ENCODE measurements at places on chromosomes 4 and X. TPM values are rescaled to one million over a fixed set of nuclear protein-coding genes. Genes with fewer than 3 reads are reported as not detected.

DNA sequence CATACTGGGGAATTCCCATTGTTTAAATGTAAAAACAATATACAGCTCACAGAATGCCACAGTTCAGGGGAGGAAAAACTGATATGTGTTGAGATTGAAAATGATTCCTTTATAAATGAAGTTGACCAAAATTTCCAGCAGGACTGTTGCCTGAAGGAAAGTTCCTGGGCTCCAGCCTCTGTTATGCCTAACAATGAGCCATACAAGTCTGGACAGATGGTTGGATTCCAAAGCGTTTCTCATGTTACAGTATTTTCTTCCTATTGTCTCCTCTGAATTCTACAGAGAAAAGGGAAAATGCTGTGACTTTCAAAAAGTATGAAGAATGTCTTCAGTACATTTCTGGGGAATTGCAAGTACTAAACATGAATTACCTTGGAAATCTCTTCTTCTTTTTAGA lies 73.3 kb downstream of the ALPK1 start:
- DNase-seq = no peak

DNA sequence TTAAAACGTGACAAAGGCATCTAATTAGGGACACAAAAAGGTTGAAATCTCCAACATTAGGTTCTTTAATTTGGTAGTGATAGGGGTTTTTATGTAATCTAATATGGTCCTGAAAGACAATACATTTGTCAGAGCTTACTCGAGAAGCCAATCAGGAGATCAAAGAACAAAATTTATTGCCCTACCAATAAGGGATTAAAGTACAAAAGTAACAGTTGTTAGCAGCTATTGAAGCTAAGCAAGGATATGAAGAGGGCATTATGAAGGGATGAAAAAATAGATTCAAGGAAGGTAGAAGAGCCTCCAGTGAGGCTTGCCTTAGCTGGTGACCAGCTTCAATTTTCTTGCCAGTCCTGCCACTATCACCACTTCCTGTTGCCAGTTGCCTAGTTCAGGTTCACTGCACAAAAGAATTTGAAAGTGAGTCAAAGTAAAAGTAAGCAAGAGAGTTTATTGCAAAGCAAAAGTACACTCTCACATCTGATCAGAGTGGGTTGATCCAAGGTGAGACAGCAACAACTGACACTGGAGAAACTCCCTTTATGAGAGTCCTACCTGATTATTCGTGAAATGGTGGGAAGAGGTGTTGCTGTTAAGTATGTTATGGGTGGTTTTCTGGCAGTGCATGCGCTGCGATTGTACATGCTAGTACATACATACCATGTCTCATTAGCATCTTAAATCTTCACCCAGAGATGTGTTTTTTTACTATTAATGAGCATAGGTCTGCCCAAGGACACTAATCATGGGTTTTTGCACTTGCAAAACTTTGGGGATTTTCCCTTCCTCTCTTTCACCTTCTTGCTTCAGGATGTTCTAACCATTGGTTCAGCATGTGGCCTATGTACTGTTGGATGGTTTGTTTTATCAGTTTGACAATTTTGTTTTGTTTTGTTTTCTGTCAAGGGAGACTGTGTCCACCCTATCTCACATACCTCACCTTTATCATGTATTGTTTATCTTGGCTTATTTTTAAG lies 263.2 kb upstream of the ITM2A start:
- no peak for DNase-seq

DNA sequence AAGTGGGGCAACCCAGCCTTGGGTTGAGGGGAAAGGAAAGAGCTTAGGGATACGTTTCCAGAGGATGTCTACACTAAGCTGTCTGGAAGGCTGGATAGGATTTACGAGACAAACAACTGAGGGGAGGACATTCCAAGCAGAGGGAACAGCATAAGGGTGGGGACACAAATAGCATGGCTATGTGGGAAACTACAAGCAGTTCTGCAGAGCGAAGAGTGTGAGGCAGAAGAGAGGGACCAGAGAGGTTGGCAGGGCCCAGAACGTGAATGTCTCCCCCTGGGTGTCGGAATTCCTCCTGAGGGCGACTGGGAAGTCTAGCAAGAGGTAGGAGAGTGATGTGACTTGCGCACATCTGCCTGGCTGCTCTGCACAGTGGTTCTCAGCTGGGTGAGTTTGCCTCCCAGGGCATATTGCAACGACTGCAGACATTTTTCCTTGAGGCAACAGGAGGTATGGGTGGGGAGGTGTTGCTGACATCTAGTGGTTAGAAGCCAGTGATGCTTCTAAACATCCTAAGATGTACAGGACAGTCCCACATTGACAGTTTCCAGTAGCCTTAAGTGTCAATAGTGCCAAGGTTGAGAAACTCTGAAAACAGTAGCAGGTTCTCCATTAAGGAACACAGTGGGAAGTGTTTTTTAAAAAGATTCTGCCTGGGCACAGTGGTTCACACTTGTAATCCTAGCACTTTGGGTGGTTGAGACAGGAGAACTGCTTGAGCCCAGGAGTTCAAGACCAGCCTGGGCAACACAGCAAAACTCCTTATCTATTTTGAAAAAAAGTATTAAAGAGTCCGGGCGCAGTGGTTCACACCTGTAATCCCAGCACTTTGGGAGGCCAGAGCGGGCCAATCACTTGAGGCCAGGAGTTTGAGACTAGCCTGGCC lies 9.2 kb downstream of the NDUFA1 start:
- DNase-seq = peak; percentile 43

GRCh38 chrX:132837967-132838366 lies 120.5 kb downstream of the HS6ST2 start:
- DNase-seq = no peak

DNA sequence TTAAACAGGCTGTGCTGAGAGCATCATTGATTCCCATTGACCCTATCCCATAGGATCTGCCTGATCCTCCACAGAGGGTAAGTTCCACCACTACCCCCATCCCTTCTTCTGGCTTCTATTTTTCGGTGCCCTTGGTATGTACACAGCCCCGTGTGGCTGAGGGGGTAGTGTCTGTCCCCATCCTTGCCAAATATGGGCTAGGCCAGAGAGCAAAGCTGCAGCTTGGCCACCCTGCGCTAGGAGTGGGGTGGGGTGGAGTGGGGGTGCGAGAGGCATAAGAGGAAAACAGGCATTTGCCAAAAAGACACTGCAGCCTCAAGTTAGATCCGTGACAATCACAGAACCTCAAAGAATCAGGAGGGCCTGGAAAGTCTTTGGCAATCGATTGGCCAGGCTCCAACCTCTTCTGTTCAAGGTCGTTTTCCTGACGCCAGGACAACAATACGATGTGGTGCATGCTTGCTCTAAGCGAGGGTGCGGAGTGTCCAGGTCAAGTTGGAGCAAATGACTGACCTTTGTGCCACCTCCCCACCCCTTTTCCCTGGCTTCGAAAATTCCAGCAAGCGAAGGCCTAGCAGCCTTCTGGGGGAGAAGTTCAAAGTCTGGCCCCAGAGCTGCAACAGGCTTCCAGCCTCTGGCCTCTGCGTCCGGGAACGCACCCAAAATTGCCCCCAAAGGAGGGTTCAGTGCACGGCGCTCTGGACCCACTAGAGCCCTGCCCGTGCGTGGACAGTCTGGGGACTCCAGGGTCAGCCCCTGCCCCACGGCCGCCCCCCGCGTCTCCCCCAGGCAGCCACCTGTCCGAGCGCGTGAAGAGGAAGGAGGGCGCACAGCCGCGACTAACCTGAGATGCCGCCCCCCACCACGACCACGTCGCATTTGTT lies 598 bp downstream of the MAOB start:
- DNase-seq = no peak

DNA sequence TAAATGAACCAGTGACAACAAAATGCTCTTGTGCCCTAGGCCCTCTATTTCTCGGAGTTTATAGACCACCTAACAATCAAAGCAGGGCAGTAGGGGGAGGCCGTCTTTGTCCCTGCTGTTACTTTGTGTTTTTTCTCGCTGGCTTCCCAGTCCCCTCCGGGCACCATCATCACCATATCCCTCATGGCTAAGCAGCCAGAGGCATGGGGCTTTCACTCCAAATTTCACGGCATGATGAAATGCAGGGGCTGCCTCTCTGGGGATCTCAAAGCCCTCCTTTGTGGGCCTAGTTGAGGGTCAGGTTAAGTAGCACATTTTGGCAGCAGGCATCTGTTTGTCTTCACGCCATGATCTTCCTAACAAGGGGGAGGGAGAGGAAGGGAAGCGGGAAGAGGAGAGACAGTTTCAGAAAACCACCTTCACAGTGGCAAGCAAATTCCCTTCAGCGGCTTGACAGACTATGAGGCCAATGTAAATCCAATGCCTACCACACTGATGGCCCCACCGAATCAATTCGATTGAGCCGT lies 91.9 kb downstream of the ANOS1 start:
- no peak for DNase-seq

- no peak for DNase-seq
Observed at GRCh38 chr4:42628740-42629139, 28.2 kb downstream of the ATP8A1 start.

DNA sequence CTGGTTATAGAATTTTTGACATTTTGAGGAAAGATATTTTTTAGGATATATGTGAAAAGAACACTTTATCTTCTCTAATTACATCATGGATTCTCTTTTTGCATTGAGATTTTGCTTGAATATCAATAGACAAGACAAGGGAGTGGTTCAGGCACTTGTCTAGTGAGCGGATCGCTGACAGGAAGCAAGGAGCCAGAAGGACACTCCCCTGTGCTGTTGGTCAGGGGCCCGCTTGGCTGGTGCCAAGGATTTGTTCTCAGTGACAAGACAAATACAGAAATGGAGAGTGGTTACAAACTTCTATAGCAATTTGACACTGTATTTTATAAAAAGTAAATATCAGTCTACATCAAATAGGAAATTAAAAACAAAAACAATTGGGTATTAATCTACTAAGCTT lies 60.0 kb downstream of the SLC9B1 start:
- no peak for DNase-seq

GRCh38 chr4:180059216-180059881 lies 2183.9 kb upstream of the TENM3 start:
- DNase-seq = no peak

DNA sequence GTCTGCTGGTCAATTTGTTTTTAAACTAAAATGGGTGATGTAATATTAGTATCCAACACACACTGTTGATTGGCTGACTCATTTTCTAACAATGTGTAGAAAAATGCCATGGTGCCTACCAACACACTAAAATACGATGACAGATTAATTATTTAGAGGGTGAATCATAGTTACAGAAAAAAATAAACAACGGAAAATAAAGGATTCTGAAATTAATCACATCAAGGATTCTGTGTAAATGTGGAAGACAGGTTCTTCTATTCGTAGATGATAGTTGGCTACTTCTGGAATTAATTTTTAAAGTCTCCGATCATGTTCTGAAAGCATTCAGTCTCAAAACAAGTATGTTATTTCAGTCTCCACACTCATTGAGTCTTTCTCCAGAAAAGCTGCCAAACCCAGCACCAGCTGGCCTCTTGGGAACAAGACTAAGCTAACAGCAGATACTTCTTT lies 8.2 kb upstream of the IQCM start:
- no peak for DNase-seq

DNA sequence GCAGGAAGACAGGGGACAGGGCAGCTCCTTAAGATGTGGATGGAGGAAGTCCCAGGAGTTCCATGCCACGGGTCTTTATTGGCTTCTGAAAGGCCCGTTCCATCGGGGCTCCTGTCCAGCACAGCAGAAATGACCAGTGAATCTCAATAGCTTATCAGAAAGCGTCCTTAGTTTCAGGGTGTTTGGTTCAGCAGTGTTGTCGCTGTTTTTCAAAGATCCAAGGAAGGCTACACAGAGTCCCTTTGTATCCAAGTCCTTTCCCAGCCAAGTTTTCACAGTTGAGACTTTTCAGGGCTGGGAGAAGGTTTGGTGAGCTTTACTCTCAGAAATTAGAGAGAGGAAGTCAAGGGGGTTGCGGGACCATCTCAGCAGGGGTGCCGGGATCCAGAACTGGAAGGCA lies 5.0 kb upstream of the ZCCHC4 start:
- DNase-seq = no peak

DNA sequence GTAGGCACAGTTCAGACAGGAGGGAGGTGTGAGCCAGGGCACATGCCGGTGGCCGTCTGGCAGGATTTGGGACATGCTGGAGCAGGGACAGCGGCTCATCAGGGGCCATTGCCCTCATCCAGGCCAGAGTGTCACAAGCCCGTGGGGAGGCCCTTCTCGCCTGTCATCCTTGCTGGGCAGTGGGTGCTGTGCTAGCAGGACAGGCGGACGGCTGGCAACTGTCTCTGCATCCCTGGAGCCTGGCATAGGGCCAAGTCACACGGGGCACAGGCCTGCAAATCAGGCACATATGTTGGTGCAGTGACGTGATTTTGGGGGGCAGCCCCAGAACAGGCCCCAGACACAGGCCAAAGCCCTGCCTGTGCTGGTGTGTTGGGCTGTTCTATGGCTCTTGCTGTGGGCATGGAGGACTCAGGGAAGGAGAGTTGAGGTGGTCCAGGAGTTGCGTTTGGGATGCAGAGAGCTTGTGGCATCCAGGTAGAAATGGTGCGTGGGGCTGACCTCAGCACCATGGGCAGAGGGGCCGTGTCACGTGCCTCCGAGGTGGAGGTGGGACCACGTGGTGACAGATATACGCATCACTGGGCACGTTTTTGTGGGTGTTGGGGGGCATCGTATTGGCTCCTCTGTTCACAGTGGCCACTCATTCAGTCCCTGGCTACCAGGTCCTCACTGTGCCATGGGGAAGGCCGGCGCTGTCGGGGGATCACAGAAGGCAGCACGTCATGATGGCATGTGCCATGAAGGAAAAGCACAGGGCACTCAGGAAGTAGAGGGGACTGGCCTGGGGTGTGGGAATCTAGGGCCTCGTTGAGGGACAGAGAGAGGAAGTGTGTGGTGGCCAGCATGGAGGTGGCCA lies 14.6 kb upstream of the MSANTD1 start:
- DNase-seq = no peak

DNA sequence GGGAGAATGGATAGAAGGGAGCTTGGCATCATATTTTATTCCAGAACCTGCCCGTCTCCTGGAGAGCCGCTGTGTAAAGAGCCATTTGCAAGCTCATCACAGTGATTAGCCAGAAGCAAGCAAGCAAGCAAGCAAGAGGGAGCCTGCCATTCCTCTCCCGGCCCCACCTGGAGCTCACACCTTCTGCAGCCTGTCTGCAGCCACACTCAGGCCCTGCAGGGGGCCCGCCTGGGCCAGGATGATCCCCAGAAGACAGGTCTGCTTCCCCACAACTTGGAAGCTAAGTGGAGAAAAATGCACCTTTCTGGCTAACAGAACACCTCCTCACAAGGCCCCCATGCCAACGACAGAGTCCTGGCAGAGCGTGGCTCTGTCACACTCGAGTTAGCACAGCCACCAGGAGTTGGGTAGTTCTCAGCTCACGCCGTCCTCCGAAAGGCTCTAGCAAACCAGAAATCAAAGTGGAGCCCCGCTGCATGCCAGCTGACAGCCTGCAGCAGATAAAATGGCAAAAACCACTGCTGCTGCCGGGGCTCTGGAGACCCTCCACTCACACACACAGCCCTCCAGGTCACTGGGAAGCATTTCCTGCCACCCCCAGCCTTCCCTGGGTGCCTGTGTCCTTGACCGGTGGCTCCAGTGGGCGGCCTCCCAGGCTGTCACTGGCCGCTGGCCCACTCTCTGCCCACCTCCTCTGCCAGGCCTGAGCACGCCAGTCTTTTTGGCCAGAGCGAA lies 54.9 kb downstream of the DCTD start:
- no peak for DNase-seq

The CXCL6 gene
- not detected for total RNA-seq

The GABRE gene
- not detected for total RNA-seq

The ARAP2 gene
- 35.8 TPM for total RNA-seq

The HPGD gene
- total RNA-seq = 7.3 TPM

The LDB2 gene
- not detected for total RNA-seq

The ADH1B gene
- not detected for total RNA-seq

The GPC4 gene
- total RNA-seq = not detected

The KDR gene
- total RNA-seq = not detected

The NOX1 gene
- total RNA-seq = not detected

The RTL3 gene
- total RNA-seq = not detected

The TKTL2 gene
- not detected for total RNA-seq

The UGT2B7 gene
- not detected for total RNA-seq

The TMEM184C gene
- 19.2 TPM for total RNA-seq

All from activated CD4-positive, alpha-beta T cell treated with anti-CD3 and anti-CD28 coated beads, Interleukin-2, amount 10 ng/mL, durations not matched to agents 7 days and 5 days (primary cell).